ENCODE measurements at places on chromosomes 4 and X. TPM values are rescaled to one million over a fixed set of nuclear protein-coding genes. Genes with fewer than 3 reads are reported as not detected.

MORC4 gene
- total RNA-seq: 33.8 TPM

ARX gene
- total RNA-seq: not detected

DNA sequence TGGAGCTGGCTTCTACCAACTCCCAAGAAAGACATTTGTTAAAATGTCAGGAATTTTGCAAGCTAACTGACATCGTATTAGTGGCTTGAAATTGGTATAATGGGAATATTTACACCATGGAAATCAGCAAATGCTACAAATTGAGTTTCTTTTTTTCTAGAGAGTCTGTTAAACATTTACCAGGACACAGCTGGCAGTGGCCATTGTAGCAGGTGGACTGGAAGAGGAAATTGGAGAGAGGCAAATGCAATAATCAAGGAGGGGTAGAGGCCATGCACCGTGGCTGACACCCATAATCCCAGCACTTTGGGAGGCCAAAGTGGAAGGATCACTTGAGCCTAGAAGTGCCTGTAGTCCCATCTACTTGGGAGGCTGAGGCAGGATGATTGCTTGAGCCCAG, 32.9 kb upstream of the TSR2 start:
- H3K27ac ChIP-seq: peak overlapping the region; percentile 10
- no peaks in the 10 kb centered on the region for H3K27me3 ChIP-seq
- DNase-seq: no peak

MGARP gene
- total RNA-seq: 3.4 TPM

- H3K4me1 ChIP-seq: peaks cover 14% of the 10 kb centered on the region
- no peak for DNase-seq
- H3K36me3 ChIP-seq: no peaks in the 10 kb centered on the region
- no peaks in the 10 kb centered on the region for H3K27me3 ChIP-seq
Measured at GRCh38 chr4:83207497-83208101, 77.0 kb downstream of the COQ2 start.

DNA sequence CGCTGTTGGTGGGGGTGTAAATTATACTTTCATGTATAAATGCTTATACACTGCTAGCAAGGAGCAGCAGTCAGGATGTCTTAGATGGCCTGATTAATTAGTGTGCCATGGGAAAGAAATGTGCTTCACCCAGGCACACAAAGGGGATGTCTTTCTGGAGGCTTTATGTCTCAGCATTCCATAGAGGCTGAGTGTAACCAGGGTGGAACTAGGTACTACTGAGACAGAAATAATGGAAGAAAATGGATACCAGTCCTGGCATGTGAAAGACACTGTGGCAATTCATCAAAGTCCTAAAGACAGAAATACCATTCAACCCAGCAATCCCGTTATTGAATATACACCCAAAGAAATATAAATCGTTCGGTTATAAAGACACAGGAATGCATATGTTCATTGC, 52.5 kb downstream of the PF4 start:
- DNase-seq: no peak
- peaks cover 43% of the 10 kb centered on the region for H3K27me3 ChIP-seq
- H3K4me1 ChIP-seq: no peaks in the 10 kb centered on the region
- peaks cover 8% of the 10 kb centered on the region for H3K36me3 ChIP-seq

GRCh38 chrX:24774650-24775049, 80.9 kb downstream of the POLA1 start:
- peaks cover 7% of the 10 kb centered on the region for H3K36me3 ChIP-seq
- no peak overlapping the region for H3K4me3 ChIP-seq
- no peaks in the 10 kb centered on the region for H3K27me3 ChIP-seq
- H3K27ac ChIP-seq: no peak overlapping the region
- H3K4me1 ChIP-seq: no peaks in the 10 kb centered on the region
- DNase-seq: no peak

DNA sequence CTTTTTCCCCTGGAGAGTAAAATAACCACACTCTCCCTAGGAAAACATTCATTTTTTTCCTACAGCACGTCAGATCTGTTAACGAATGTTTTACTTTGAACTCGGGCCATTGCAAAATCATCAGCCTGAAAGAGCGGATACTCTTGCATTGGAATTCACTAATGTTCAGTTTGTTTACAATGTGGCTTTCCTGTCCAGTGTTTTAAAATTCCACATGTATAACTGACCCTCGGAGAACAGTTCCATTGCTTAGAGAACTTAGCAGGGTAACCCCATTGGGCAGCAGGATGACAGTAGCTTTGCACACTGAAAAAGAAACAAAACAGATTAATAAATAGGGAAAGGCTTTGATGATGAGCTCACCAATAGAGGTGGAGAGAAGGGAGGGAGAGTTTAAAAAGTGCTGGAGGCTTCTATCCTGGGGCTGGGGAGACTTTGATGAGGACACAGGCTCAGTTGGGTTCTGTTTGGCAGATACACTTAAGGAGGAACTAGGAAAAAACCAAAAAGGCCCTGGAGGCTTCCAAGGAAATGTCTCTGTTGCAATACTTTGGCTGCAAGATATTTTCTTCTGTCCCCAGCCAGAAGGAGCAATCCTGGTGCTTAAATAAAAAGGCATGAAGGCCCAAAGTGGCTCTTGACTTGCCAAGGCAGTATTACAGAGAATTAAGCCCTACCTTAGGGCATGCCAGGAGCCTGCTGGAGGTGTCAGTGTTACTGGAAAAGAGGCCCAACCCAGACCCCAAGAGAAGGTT, 143.1 kb downstream of the ARSF start:
- H3K27me3 ChIP-seq: no peaks in the 10 kb centered on the region
- peaks cover 17% of the 10 kb centered on the region for H3K4me1 ChIP-seq
- no peaks in the 10 kb centered on the region for H3K36me3 ChIP-seq

GRCh38 chr4:151227172-151227571, 49.8 kb upstream of the PRSS48 start:
- no peaks in the 10 kb centered on the region for H3K27me3 ChIP-seq
- peak overlapping the region; percentile 36 for H3K4me3 ChIP-seq
- peaks cover 47% of the 10 kb centered on the region for H3K4me1 ChIP-seq
- peak overlapping the region; percentile 94 for H3K27ac ChIP-seq

DNA sequence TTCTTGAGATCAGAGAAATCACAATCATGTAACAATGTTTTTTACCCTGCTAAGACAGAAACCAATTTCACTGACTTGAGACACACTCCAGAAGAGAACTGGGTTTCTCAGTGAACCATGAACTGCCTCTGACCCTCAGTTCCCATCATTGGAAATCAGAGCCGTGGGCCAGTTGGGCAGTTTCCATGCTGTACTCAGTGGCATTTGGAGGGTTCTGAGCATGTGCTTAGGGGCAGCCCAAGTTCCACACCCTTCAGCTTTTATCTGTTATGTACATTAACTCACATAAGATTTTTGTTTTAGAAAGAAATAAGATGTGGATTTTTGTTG, 77.9 kb downstream of the BTC start:
- H3K27me3 ChIP-seq: no peaks in the 10 kb centered on the region
- no peak for DNase-seq
- H3K27ac ChIP-seq: no peak overlapping the region
- no peak overlapping the region for H3K4me3 ChIP-seq
- no peaks in the 10 kb centered on the region for H3K4me1 ChIP-seq

DNA sequence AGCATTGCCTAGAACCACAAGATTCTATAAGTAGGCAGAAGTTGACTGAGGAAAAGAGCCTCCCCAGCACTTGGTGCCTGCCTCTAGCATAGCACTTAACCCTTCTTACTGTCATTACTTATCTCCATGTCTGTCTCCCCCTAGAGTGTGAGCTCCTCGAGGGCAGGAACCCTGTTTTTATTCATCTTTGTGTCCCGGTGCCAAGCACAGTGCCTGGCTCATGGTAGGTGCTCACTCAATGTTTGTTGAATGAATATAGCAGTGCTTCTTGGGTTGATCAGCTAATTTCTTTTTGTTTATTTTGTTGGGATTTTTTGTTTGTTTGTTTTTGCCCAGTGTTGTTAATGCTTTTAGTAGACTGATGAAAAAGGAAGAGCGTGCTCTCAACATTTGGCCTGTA, 30.3 kb downstream of the KLF3 start:
- H3K27ac ChIP-seq: no peak overlapping the region
- H3K27me3 ChIP-seq: no peaks in the 10 kb centered on the region
- peaks cover 63% of the 10 kb centered on the region for H3K36me3 ChIP-seq
- H3K4me1 ChIP-seq: peaks cover 48% of the 10 kb centered on the region
- H3K4me3 ChIP-seq: no peak overlapping the region
- DNase-seq: no peak

DNA sequence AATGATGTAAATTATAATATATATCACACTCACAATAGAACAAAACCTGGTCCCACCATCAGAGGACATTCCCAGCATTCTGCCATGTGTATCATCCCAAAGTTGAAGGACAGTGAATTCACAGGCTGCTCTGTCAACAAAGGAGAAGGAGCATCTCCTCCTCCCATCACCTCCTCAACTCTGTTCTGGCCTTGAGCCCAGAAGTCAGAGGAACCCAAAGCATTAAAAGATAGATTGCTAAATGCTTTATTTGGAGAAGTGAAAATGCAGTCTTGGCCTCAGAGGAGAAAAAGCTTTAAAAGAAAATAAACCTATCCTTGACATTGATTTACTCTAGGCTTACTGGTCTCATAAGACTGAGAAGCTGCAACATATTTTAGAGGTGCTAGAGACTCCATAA, 268.8 kb upstream of the RASGEF1B start:
- no peak overlapping the region for H3K4me3 ChIP-seq
- no peak for DNase-seq

DNA sequence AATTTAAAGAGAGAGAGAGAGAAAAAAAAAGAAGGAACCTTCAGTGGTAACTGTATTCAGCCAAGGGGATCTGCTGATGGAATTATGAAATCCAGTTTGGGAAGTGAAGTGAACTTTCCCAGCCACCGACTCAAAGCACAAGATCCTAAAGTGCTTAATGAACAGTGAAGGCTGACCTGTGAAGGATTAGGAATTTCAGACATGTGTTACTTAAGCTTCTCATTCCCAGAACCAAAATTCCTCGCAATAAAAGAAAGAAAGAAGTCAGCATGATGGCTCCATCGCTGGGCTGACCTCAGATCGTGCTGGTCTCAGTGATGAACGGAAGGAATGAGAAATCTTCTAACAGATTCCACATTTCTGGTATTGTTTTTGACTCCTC, 135.2 kb downstream of the ARSF start:
- no peaks in the 10 kb centered on the region for H3K36me3 ChIP-seq
- no peaks in the 10 kb centered on the region for H3K27me3 ChIP-seq
- peak overlapping the region; percentile 45 for H3K4me3 ChIP-seq

GRCh38 chrX:121655276-121655675, 607.9 kb downstream of the GLUD2 start:
- no peak for DNase-seq
- no peak overlapping the region for H3K4me3 ChIP-seq
- no peaks in the 10 kb centered on the region for H3K4me1 ChIP-seq

- no peaks in the 10 kb centered on the region for H3K4me1 ChIP-seq
- H3K27me3 ChIP-seq: peaks cover 3% of the 10 kb centered on the region
- DNase-seq: no peak
- H3K27ac ChIP-seq: no peak overlapping the region
- no peaks in the 10 kb centered on the region for H3K36me3 ChIP-seq
Measured at GRCh38 chr4:161167539-161167938, 996.3 kb downstream of the FSTL5 start.

DNA sequence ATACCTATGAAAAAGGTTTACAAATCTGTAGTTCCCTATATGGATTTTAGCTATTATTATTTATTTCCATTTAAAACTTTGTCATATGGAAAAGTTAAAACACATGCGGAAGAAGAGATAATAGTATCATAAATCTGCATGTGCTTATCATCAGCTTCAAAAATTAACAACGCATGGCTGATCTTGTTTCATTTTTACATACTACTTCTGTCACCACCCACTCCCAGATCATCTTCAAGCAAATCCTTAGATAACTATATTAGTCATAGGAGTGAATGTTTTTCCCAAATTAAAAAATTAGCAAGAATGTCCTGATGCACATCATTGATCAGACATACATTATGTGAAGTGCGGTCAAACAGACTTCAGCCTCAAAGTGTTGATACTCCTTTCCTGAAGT, 24.6 kb upstream of the MOB1B start:
- H3K27ac ChIP-seq: no peak overlapping the region
- no peak for DNase-seq
- no peaks in the 10 kb centered on the region for H3K36me3 ChIP-seq
- no peaks in the 10 kb centered on the region for H3K27me3 ChIP-seq
- peaks cover 4% of the 10 kb centered on the region for H3K4me1 ChIP-seq
